ENCODE measurements at places on chromosomes 13 and 19.
A peak's percentile ranks its signal among the peaks of the same experiment; 100 is the strongest.

DNA sequence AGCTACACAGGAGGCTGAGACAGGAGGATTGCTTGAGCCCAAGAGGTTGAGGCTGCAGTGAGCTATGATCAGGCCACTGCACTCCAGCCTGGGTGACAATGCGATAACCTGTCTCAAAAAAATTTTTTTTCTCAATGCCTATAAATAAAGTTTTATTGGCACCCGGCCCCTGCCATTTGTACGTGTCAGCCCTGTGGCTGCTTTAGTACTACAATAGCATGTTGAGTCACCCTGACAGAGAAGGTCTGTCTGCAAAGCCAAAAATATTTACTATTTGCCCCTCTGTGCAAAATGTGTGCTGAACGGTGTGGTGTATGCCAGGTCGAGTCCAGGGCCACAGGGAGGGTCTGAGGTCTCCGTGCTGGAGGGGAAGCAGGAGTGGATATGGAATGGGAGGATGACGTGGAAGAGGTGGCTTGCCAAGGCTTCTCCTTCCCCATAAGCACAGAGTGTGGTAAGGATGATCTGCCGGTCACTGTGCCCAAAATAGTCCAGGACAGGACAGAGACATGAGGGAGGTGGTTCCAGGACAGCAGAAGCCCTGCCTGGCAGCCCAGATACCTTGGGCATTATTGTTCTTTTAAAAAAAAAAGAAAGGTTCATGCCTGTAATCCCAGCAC lies 10.0 kb downstream of the NMRK2 start:
- DNase-seq, result no peak

GRCh38 chr19:19320361-19321140 lies at the start of the genes MAU2 and SUGP1:
Gene MAU2, plus strand, starts transcription at chr19:19320829. Its CDS starts 31 bp downstream, at chr19:19320860.
Gene SUGP1, minus strand, starts transcription at chr19:19320509. Its CDS starts 13 bp downstream, at chr19:19320496.
- peak; percentile 78 for DNase-seq

- peak; percentile 92 for DNase-seq
Observed at GRCh38 chr13:113820813-113821651, 42.8 kb downstream of the GAS6 start.

- DNase-seq, result no peak
Observed at GRCh38 chr19:8513036-8513686, 806 bp downstream of the ZNF414 start.

DNA sequence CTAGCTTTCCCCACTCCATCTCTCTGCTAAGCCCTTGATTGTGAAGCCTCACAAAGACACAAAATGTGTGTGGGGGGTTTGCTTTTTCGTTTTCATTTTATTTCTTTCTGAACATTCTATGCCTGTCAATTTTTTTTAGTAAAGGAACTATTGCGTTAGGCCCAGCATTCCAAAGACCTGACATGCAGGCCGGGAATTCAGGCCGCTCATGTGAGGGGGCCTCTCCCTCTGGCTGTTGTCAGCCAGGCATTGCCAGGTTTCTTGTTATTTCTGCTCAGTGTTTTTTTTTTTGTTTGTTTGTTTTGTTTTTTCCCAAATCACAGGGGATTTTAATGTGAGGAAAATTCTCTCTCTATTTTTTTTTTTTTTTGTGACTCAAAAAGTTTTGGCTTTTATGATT lies 10.3 kb upstream of the MEDAG start:
- peak; percentile 84 for DNase-seq

DNA sequence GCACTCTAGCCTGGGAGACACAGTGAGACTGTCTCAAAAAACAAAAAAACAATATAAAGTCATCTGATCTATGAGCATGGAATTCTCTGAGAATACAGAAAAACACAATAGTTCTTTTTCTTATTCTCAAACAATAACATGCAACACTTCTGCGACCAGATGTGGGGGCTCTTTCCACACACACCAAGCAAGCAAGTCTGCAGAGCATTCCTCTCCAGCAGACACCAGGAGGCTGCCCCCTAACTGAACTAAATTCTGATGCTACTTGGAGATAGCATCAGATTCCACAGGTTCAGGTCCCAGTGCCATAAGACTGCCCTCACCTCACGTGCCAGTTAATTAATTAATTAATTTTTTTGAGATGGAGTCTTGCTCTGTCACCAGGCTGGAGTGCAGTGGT lies 27.7 kb downstream of the ZNF101 start:
- no peak for DNase-seq

DNA sequence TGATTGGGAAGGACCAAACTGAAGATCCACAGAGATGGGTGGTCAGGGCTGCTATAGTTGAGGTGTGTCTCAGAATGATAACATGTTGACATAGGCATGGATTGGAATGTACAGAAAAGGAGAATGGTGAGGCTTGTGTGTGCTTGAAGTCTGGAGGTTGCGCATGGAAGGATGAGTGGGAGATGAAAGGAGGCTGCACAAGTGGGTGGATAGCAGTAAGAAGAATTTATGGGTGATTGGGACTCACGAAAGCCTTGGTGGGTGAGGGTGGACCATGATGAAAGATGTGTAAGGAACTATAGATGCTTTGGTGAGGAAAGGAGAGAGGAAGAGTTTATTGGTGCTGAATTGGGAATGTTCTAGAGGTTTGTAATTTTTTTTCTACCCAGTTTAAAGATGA lies 1287.7 kb downstream of the UQCRFS1 start:
- DNase-seq, result no peak

GRCh38 chr13:94312511-94313216 lies 166.8 kb downstream of the DCT start:
- DNase-seq, result no peak

DNA sequence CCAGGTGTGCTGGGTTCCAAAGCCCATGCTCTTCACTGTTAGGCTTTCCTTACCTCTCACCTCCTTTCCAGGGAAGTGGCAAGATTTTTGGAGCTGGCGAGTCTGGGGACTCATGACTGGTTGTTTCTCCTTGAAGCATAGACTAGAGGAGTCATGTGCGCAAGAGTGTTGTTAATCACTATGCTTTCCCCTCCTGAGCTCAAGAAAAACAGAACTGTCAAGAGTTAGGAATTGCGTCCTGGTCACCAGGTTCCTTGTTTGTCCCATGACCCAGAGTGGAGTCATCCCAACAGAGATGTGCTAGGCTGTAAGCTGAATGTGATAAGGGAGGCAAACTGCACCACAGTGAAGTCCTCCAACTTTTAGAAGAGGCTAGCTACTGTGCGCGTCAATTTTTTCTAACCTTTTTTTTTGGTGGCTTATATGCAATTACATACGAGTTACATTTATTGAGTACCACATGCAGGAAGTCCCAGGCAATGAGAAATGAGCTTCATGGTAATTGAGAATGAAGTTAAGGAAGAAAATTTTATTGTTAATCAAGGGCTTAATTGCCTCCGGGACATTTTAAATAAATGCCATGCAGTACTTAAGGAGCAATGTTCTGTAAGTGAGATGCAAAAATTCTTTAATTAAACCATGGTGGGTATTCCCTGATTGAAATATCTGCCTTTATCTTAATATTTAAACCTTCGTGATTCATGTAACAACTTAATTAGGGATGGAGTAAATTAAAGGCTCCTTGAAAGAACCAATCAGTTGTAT lies 233.9 kb downstream of the ZIC5 start:
- DNase-seq, result no peak

DNA sequence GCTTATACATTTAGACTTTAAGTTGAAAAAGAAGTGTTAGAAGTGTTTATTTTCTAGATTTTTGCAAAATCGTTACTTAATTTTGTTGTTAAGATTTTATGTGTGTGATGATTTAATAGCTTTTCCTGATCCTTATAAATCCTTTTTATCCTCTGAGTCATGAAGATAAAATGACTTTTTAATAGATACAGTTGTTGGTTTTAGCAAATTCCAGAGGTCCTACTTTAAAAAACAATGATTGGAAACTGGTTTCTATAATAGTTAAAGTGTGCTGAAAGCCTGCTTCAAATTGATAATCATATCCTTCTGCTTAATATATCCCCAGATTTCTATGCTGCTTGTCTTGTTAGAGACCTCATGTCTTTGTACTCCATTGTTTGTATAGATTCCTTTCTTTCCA lies 39.0 kb downstream of the RNASEH2B start:
- DNase-seq, result peak; percentile 71

DNA sequence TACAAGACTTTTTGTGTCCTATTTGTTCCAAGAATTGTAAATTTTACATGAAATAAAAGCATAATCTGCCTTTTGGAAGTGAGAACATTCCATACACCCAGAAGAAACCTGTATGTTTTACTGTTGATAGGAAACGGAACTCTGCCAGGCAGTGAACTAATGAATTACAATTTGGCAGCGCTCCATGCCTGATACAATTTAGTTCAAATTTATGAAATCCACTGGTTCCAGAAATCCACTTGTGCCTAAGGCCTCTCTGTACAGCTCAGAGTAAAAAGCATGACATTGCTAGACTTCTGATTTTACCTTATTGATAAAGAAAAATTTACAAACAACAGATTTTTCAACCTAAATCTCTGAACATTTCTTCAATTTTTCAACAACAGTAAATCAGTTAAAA lies 78.1 kb downstream of the PCDH9 start:
- no peak for DNase-seq

- DNase-seq, result no peak
Observed at GRCh38 chr19:19627621-19628500, at the start of gene LPAR2. Gene LPAR2, minus strand, starts transcription at chr19:19628220. Its CDS starts 945 bp downstream, at chr19:19627275.

DNA sequence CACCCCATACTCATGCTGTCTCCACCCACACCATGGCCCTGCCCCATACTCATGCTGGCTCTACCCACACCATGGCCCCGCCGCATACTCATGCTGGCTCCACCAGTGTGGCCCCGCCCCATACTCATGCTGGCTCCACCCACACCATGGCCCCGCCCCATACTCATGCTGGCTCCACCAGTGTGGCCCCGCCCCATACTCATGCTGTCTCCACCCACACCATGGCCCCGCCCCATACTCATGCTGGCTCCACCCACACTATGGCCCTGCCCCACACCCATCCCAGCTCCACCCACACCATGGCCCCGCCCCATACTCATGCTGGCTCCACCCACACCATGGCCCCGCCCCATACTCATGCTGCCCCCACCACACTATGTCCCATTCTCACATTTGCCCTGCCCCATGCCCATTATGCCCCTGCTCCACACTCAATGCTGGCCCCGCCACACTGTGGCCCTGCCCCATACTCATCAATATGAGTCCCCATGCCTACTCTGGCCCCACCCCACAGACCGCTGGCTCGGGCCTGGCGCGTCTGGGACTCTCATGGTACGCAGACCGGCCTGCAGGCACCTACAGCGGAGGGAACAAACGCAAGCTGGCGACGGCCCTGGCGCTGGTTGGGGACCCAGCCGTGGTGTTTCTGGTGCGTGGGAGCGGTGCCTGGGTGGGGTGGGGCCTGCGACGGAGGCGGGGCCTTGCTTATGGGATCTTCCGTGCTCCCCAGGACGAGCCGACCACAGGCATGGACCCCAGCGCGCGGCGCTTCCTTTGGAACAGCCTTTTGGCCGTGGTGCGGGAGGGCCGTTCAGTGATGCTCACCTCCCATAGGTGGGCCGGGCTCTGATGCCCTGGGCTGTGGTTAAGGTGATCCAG lies 3.7 kb upstream of the ARHGAP45 start:
- no peak for DNase-seq

GRCh38 chr13:101555610-101556009 lies 103.1 kb downstream of the ITGBL1 start:
- no peak for DNase-seq

DNA sequence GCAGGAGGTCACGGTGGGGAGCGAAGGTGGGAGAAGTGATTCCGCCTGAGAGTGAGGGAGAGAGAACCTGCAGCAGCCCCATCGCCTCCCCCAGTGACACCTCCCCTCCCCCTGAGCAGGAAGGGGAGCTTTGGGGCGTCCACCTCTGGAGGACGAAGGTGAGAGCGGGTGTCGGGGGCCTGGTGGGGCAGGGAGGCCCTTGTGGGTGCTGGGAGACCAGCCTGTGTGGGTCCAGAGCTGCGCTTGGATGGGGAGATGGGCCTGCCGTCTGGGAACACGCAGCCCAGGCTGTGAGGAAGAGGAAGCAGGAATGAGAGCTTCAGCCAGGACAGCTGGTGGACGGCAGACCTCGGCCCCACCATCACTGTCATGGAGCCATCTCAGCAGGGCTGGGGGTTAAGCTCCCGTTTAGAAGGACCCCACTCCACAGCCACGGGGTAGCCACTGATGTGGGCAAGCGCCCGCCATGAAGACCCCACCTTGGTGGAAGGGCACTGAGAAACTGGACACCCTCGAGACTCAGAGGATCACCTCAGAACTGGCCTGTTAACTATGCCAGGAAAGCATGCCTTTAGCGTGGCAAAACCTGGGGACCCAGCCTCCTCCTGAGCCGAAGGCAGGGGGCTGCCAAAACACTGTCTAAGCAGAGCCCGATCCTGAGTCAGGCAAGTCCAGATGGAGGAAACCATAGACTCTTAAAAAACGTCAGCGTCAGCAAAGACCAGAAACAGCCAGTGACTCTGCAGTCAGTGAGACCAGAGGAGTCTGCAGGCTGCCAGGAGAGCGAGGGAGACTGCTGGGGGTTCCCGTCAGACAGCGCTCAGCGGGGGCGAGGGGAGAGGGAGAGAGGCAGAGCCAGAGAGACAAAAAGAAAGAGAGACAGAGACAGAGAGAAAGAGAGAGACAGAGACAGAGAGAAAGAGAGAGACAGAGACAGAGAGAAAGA lies 6.4 kb upstream of the PROZ start:
- DNase-seq, result peak; percentile 40

DNA sequence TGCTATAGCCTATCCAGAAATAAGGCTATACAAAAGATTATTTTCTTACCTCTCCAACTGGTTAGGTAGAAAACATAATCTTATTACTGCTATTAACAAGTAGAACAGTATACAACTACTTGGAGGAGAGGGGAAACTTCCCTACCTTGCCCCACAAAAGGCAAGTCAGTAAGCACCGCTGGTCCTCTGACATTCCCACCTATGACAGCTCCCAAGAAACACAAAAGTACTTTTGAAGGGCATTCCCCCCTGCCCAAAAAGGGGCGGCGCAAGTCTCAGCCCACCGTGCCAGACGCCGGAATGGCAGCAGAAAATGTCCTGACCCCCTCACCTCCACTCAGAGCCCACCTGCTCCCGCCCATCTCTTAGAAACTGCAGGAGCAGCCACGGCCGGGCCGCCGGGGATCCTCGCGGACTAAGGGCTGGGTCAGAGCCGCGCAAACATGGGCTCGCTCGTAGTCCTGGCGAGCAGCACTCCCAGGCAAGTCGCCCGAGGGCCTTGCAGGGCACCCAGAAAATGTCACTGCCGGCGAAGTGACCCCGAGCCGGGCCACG lies 437 bp downstream of the SUCLA2 start:
- DNase-seq, result no peak
